ENCODE measurements at places on chromosomes 2 and 18.

GRCh38 chr18:7447318-7448028 is 119.6 kb upstream of the PTPRM start:
- DNase-seq = no peak

GRCh38 chr2:48510329-48510728 is 19.6 kb upstream of the STON1 start:
- DNase-seq = no peak

- DNase-seq = no peak
Observed at GRCh38 chr18:39223283-39223682, 1657.7 kb upstream of the CELF4 start.

GRCh38 chr2:205763708-205764211 is 81.5 kb downstream of the NRP2 start:
- peak; percentile 90 for DNase-seq

DNA sequence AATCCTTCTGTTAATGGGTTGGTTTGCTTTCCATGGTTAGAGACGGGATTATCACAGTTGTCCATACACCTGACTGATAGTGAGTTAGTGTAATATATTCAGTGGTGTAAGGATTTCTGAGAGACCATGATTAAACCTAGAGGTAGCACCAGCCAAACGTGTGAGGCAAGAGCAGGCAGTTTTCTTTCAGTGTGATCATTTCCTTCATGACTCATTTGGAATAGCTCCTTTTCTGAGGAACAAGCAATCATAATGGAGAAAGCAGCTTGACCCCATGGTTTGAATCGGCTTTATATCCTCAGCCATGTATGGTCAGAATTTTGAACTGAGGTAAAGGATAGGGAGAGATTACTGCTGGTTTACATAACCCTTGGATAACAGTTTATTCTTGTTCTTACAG is 2.9 kb downstream of the MXD1 start:
- DNase-seq = no peak

DNA sequence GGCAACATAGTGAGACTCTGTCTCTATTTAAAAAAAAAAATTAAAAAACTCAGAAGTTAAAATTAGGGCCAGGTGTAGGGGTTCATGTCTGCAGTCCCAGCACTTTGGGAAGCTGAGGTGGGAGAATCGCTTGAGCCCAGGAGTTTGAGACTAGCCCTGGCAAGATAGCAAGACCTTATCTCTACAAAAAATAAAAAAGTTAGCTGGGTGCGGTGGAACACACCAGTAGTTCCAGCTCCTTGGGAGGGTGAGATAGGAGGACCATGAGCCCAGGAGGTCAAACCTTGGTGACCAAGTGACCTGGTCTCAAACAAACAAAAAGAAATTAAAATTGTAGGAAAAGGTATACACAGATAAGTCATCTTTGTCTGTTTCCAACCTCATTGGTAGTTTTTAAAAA is 11.3 kb downstream of the TTLL4 start:
- no peak for DNase-seq

DNA sequence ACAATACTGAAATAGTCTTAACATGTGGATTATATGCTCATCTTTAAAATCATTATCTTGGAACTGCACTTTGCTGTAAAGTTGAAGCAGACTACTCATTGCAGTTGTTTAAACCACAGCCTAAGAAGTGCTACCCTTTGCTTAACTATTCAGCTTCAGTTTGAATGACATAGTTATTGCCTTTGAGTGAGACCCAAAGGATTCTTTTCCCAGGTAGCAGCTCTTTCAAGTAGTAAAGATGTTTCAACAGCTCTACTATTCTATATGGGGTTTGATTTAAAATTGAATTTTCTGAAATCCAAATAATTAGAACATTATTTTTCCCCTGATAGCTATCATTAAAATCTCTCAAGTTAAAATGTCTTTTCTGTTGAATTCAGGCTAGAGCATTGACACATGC is 1.1 kb downstream of the SCG2 start:
- DNase-seq = no peak

DNA sequence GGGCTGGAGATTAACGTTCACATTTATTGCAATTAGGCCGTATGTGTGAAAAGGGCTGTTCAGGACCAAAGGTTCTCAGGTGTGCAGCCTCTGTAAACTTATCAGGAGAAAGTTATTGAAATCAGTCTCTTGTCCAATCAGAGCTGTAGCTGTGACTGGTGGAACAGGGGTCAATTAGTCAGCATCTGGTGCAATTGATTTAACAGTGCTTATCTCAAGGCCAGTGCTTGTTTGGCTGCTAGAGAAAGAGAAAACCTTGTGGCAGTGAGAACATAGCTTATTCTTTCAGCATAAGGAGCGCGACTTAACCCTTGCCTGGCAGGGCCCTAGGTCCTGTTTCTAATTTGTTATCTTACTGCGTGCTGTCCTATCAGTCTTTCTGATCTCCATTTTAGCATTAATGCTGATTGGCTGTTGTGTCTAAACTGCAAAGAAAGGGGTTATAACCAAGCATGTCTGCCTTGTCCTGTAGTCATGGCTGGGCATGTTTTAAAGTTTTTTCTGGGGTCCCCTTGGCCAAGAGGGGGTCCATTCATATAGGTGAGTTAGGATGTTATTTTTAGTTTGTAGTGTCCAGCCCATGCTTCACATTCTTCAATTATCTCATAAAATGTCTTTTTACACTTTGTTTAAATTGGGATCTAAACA is 66.4 kb downstream of the CYB5A start:
- no peak for DNase-seq

DNA sequence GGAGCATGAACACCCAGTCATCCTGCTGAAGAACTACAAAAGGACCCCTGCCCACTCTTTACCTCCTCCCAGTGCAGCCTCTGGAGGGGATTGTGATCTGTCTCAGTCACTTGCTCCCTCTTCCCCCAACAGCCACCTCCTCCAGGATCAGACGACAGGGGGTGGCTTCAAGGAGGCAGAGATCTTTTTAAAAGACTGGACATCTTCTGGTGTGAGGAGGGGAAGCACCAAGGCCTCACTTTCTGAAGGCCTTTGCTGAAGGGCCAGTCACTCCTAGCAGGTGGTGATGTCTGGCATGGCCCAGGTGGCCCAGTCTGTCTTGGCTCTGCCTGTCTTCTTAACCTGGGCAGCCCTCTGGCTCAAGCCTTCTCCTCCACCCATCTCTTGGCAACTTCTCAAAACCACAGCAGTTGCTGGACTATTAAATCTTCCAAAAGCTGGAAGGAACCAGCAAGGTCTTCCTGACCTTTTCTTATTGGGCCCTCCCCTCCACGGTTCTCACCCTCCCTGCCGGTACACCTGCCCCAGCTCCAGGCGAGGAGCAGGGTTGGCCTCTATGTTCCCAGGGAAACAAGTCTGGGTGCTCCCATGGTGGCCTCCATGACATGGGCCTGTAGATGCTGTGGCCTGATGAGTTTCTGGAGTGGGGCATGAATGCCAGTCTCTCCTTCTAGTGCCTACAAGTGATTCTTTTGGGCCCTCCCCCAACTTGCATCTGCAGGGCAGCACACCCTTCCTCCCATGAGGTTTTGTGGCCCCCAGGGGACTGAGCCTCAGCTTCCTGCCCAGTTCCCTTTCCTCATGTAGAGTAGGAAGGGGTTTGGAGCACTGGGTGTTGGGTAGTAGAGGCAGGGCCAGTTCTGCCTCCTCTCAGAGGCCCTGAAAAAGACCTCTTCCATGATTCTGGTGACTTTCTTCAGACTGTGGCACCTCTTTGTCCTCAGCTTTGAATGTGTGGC is 5.0 kb upstream of the ATP6V1B1 start:
- no peak for DNase-seq

GRCh38 chr2:43852196-43852730 is 13.5 kb downstream of the ABCG8 start:
- DNase-seq = peak; percentile 38
